NCI-H1417 (cell line): ENCODE measurements at places on chromosomes 1 and 21.

DNA sequence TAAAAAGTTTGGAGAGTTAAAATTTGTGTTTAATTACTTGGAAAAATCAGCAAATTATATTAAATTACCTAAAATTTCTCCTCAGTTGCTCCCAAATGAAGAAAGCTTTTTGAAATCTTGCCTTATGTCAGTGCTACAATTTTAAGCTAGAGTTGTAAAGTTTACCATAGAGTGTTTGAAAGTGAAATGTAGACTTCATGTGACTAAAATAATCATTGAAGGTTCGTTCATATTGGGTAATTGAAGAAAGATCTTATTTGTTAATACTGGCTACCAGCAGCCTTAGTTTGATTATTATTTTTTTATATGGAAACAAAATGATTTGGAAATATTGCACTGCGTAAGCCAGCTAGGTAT is 4.4 kb downstream of the DYRK1A start:
- no peak for DNase-seq

GRCh38 chr1:230415405-230416132 is 10.6 kb downstream of the PGBD5 start:
- DNase-seq = no peak

GRCh38 chr1:186887203-186887602 is 58.5 kb downstream of the PLA2G4A start:
- DNase-seq = no peak

- no peak for DNase-seq
These were observed 18.2 kb upstream of the TRNAU1AP start for GRCh38 chr1:28534671-28535070.

DNA sequence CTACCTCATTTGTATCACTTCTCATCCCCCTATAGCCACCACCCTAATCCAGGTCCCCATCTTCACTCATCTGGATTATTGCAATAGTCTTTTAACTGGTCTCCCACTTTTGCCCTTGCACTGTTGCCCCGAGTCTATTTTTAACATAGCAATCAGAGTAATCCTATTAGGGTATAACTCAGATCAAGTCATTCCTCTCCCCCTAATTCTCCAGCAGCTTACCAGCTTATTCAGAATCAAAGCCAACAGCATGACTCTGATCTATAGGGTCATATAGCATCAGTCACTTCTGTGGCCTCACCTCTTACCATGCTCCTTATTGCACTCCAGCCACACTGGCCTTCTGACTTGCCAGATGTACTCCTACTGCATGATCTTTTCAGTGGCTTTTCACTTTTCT is 140.7 kb downstream of the PAPPA2 start:
- DNase-seq = no peak

DNA sequence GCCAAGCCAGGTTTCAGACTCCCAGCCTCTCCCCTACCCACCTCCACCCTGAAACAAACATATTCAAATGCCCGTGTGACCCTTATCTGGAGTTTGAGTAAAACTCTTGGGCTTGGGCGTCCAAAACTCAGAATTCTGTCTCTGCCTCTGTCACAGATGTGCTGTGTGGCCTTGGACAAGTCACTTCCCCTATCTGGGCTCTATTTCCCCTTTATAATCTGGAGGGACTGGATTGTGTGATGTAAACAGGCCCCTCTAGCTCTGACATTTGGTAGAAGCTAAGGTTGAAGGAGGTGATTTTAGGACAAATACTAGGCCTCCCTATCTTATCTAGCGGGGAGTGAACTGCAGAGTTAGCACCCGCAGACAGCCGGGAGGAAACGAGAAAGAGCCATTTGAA is 67.5 kb downstream of the IGSF21 start:
- DNase-seq = no peak

DNA sequence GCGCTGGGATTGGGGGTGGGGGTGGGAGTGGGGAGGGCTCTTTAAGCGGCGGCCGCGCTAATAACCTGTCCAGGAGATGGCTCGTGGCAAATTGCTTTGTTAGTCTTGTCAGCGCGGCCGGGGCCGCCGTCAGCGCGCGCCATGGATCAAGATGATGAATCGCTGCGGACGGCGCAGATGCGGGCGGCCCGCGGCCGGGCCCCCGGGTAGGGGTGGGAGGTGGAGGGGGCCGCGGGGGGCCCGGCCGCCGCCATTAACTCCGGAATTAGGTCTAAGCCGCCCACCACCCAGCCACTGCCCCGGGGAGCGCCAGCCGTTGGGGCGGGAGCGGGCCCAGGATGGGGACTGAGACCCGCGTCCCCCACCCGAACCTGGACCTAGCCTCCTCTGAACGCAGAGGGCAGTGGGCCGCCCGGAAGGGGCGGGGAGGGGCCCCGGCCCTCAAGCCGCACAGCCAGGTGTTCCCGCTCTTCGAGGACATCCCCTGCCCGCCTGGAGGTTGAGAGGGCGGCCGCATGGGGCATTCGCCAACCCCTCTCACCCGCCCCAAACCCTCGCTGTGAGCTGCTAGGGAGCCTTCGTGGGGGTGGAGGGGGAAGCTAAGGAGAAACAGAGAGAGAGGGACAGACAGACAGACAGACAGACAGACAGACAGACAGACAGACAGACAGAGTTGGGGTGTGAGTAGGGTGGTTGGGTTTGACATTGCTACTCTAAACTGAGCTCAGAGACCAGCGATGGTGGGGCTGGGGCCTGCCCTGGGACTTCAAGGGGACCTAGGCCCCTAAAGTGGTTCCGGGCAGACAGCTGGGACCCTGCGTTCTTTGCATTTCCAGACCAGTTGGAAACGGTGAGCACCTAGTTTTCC is 3.8 kb upstream of the DMBX1 start:
- peak; percentile 65 for DNase-seq

- DNase-seq = peak; percentile 50
These were observed 63.5 kb downstream of the DISC1 start for GRCh38 chr1:231690059-231690458.

GRCh38 chr1:172343240-172344160 is 77.0 kb upstream of the C1orf105 start:
- DNase-seq = no peak

DNA sequence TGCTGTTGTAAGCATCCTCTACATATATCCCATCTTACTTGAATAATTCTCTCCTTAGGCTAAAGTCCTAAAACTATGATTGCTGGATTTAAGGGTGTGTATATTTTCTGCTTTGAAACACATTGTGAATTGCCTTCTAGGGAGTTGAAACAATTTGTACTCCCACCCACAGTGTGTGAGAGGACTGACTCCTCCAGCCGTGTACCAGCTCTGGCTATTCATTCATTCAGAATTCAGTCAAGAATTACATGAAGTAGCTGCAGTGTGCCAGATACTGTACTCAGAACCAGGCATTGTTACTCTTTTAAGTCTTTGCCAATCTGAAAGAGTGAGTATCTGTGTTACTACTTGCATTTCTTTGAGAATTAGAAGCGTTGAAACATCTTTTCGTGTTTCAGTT is 135.0 kb downstream of the DHRS3 start:
- DNase-seq = no peak
